AG04450 (cell line): ENCODE measurements at places on chromosomes 12 and 14.
A peak's percentile ranks its signal among the peaks of the same experiment; 100 is the strongest.

- DNase-seq = no peak
Measured at GRCh38 chr14:51094282-51094821, 553 bp downstream of the TRIM9 start.

GRCh38 chr14:68137704-68138619 lies 318.4 kb downstream of the RAD51B start:
- peak; percentile 80 for DNase-seq

- DNase-seq = peak; percentile 78
Measured at GRCh38 chr12:64682572-64683277, 72.4 kb downstream of the RASSF3 start.

GRCh38 chr12:20119596-20120402 lies 248.5 kb upstream of the PDE3A start:
- no peak for DNase-seq

- DNase-seq = peak; percentile 34
Measured at GRCh38 chr14:65336191-65336591, 76.3 kb upstream of the FUT8 start.

GRCh38 chr12:50728417-50728816 lies 35.5 kb upstream of the ATF1 start:
- DNase-seq = no peak

GRCh38 chr12:114780746-114781399 lies 96.9 kb upstream of the TBX3 start:
- DNase-seq = no peak

DNA sequence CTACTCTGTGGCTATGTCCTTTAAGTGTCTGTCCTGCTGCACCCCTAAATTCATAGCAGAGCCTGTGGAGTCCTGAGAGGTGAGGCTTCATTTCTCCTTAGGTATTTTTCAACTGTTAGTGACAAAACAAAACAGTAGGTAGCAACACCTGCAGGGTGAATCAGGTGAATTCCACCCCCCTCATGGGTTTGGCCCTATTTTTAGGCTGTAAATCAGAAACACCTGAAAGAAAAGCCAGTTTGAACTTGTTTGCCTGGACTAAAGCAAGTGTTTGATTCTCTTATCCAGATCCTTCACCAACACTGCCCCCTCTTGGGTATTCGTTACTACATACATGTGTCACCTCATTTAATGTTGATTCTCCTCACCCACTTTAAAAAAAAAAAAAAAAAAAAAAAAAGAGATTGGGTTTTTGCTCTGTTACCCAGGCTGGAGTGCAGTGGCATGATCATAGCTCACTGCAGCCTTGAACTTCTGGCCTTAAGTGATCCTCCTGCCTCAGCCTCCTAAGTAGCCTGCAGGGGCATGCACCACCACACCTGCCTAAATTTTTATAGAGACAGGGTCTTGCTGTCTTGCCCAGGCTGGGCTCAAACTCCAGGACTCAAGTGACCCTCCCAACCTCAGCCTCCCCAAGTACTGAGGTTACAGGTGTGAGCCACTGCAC lies 10.3 kb downstream of the TBPL2 start:
- DNase-seq = peak; percentile 67

DNA sequence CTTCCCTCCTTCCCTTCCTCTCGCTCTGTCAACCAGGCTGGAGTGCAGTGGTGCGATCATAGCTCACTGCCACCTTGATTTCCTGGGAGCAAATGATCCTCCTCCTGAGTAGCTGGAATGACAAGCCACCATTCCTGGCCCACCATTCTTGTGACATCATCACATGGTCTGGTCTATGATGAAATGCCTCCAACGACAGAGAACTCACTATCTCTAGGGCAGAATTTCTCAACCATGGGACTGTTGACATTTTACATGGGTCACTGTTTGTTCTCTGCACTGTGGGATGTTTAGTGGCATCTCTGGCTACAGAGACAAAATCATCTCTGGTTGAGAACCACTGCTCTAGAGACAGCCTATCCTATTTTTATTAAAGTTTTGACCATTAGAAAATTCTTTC lies 9.7 kb downstream of the VRK1 start:
- DNase-seq = no peak

GRCh38 chr12:11183011-11183410 lies 3.7 kb downstream of the TAS2R42 start:
- no peak for DNase-seq
